Ascending aorta (tissue), 2 donors: ENCODE measurements at places on chromosomes 1 and 21. TPM values are rescaled to one million over a fixed set of nuclear protein-coding genes. Genes with fewer than 3 reads are reported as not detected.

- no peaks in the 10 kb centered on the region for H3K27me3 ChIP-seq
- H3K4me3 ChIP-seq: peak overlapping the region; percentile 35
- peak overlapping the region; percentile 37 for H3K27ac ChIP-seq
- no peaks in the 10 kb centered on the region for H3K36me3 ChIP-seq
Observed at GRCh38 chr1:178341261-178341956, 155.4 kb downstream of the CLEC20A start.

GRCh38 chr1:230548357-230548756 is 93.9 kb upstream of the COG2 start:
- no peaks in the 10 kb centered on the region for H3K36me3 ChIP-seq
- no peak overlapping the region for H3K4me3 ChIP-seq
- H3K4me1 ChIP-seq: no peaks in the 10 kb centered on the region
- no peak for DNase-seq
- no peak overlapping the region for H3K27ac ChIP-seq

- H3K36me3 ChIP-seq: peaks cover 33% of the 10 kb centered on the region
- H3K27ac ChIP-seq: peak overlapping the region; percentile 72
- peak; percentile 2 for DNase-seq
- no peak overlapping the region for H3K4me3 ChIP-seq
Observed at GRCh38 chr1:46315669-46316403, 12.3 kb downstream of the UQCRH start.

DNA sequence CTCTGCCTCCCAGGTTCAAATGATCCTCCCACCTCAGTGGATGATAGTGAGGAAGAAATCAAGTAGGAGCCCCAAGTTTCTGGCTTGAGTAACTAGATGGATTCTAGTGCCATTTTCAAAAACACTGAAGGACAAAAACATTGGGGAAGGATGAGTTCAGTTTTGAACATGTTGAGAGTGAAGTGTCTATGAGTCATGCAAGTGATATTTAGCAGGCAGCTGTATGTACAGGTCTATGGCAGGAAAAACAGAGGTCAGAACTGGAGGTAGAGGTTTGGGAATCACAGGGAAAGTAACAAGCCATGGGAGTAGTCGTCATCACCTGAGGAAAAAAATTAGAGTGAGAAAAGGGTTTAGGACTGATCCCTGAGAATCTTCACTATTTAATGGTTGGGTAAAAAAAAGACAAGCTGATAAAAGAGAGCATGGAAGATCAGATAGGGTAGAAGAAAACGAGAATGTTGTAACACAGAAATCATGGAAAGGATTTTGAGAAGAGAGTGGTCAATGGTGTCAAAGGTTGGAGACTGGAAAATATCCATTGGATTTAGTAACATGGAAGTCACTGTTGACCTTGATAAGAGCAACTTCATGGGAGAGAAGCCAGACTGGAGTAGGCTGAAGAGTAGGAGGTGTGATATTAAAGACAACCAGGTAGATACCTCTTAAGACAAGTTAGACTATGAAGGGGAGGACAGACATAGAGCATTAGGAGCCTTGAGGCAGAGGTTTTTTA is 53.1 kb downstream of the DIPK1A start:
- no peaks in the 10 kb centered on the region for H3K4me1 ChIP-seq
- no peak overlapping the region for H3K27ac ChIP-seq
- peaks cover 4% of the 10 kb centered on the region for H3K36me3 ChIP-seq
- DNase-seq: no peak
- no peak overlapping the region for H3K4me3 ChIP-seq

GRCh38 chr1:36706416-36706815 is 223.7 kb upstream of the CSF3R start:
- no peaks in the 10 kb centered on the region for H3K27me3 ChIP-seq
- H3K4me3 ChIP-seq: no peak overlapping the region
- no peak overlapping the region for H3K27ac ChIP-seq
- no peaks in the 10 kb centered on the region for H3K4me1 ChIP-seq

Gene PEX11B
- total RNA-seq: 11.2 TPM

- no peak overlapping the region for H3K27ac ChIP-seq
- no peaks in the 10 kb centered on the region for H3K36me3 ChIP-seq
- peaks cover 3% of the 10 kb centered on the region for H3K4me1 ChIP-seq
- no peaks in the 10 kb centered on the region for H3K27me3 ChIP-seq
- no peak for DNase-seq
- H3K4me3 ChIP-seq: no peak overlapping the region
Observed at GRCh38 chr1:46622344-46622743, 5.7 kb upstream of the MOB3C start.

Gene OR10T2
- not detected for total RNA-seq

Gene BARHL2
- total RNA-seq: not detected

Gene SPTA1
- total RNA-seq: not detected

GRCh38 chr1:158331106-158331425 is 265 bp downstream of the CD1B start:
- no peak overlapping the region for H3K4me3 ChIP-seq
- H3K36me3 ChIP-seq: no peaks in the 10 kb centered on the region
- DNase-seq: no peak
- no peaks in the 10 kb centered on the region for H3K27me3 ChIP-seq
- no peaks in the 10 kb centered on the region for H3K4me1 ChIP-seq
- no peak overlapping the region for H3K27ac ChIP-seq

GRCh38 chr1:197156692-197157091 is 10.2 kb upstream of the ASPM start:
- H3K4me1 ChIP-seq: no peaks in the 10 kb centered on the region
- H3K4me3 ChIP-seq: no peak overlapping the region
- H3K36me3 ChIP-seq: peaks cover 12% of the 10 kb centered on the region
- no peak for DNase-seq
- no peaks in the 10 kb centered on the region for H3K27me3 ChIP-seq

- H3K27ac ChIP-seq: peak overlapping the region; percentile 89
- H3K4me1 ChIP-seq: peaks cover 17% of the 10 kb centered on the region
- no peak overlapping the region for H3K4me3 ChIP-seq
- H3K27me3 ChIP-seq: no peaks in the 10 kb centered on the region
- DNase-seq: peak; percentile 88
- H3K36me3 ChIP-seq: no peaks in the 10 kb centered on the region
Observed at GRCh38 chr1:2255420-2256369, 27.6 kb downstream of the SKI start.

DNA sequence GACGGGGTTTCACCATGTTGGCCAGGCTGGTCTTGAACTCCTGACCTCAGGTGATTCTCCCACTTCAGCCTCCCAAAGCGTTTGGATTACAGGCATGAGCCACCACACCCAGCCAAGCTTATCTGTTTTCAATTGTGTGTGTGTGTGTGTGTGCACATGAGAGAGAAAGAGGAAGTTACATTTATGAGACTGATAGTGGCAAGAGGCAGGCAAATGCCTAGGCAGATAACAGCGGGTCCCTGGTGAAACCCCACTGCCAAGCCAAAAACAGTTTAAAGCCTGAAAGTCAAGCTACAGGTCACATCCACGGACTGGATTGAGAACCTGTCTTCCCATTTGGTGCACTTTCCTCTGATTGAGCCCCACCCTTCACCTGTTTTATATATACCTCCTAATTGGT is 35.1 kb upstream of the IFNGR2 start:
- H3K4me3 ChIP-seq: no peak overlapping the region
- no peaks in the 10 kb centered on the region for H3K4me1 ChIP-seq
- H3K27me3 ChIP-seq: no peaks in the 10 kb centered on the region

GRCh38 chr1:226121049-226121586 is 58.6 kb downstream of the H3-3A start:
- no peak for DNase-seq
- no peaks in the 10 kb centered on the region for H3K36me3 ChIP-seq
- no peak overlapping the region for H3K27ac ChIP-seq
- peak overlapping the region; percentile 84 for H3K4me3 ChIP-seq
